GOT3 (cell line): ENCODE measurements at places on chromosomes 2 and 18.

DNA sequence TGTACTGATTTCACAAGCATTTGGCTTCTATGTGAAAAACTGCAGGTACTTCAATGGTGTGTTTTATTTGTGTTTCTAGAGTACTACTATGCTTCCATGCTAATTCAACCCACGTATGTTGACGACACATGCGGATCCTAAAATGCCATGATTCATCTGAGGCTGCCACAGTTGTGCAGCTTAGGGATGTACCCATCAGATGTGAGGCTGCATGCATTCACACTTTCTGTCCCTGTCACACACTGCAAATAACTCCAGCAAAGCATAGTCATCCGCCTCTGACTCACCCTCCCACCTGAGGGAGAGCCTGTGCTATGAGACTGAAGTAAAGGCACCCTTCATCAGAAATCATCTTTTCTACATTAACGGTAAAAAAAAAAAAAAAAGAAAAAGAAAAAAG is 22.1 kb upstream of the SERTAD2 start:
- DNase-seq, result no peak

GRCh38 chr2:25141120-25141519 is 27.3 kb downstream of the POMC start:
- DNase-seq, result no peak

DNA sequence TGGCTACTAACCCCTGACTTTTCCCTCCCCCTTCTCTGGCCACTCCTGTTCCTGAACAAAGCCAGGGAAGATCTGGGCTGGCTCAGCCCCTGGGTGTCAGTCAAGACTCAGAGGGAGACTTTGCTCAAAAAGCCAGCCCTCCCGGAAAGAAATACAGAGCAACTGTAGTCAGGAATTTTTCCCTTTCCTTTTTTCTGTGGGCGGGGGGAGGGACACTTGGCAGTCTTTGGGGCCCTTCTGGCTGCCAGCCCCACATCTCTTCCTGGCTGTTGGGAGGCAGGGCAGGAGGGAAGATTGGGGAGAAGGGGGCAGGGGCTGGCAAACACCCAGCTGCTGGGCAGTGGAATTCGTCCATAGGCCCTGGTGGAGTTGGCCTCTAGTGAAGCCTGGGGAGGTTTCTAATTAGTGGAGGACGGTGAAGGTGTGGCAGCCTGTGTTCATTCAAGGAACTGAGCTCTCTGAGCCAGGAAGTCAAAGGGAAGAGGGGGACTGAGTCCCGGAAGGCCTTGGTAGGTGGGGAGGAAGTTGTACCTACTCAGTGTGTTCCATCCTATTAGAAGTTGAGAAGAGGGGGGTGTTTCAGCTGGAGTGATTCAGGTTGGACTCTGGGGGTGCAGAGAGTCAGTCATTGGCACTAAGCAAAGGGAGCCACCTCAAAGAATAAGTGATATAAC is 10.9 kb downstream of the IGFBP2 start:
- no peak for DNase-seq

GRCh38 chr2:59584958-59585357 is 968.5 kb downstream of the BCL11A start:
- DNase-seq, result no peak

DNA sequence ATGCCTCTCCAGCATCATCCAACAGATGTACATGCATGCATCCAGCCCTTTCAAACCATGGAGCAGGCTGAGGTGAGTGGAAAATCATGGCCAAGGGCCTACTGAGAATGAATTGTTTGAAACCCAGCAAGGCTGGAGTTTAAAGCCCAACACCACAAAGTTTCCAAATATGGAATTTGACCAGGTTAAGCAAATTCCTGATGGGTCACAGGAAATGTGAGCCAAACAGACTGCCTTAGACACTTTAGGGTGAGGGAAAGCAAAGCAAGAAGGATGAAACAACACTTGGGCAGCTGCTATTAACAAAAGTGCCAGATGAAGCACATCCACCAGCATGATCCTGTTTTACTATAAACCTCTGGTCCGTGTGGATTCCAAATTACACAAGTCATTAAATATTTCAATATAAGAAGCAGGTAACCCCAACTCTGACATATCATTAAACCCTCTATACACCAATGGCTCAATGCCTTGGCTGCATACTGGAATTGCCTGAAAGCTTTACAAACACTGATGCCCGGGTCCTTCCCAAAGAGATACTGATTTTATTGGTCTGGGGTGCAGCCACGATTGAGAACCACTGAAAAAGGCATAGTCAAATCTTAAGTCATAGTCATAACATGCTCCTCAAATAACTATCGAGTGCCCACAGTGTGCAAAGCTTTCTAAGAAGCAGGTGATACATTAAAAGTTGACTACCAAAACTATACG is 9.1 kb downstream of the KLF7 start:
- DNase-seq, result no peak

GRCh38 chr2:152507907-152508306 is 172.9 kb downstream of the FMNL2 start:
- no peak for DNase-seq

GRCh38 chr2:45851111-45851510 is 199.6 kb downstream of the PRKCE start:
- DNase-seq, result no peak

DNA sequence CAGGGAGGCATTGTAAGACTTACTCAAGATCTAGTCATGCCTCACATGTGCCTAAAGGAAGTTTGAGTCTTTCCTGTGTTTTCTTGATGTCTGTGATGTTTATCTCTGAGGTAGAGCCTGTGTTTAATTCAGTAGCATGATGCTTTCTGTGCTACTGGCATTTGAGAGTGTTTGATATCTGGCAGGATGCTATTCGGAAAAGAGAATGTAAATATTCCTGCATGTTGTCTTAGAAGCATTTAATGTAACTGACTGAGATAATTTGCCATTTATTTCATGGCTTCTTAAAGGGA is 58.8 kb downstream of the GREB1L start:
- DNase-seq, result no peak

- no peak for DNase-seq
These were observed 60.0 kb downstream of the ROCK1 start for GRCh38 chr18:21051620-21052019.
